ELR (cell line): ENCODE measurements at places on chromosomes 7 and 10.

GRCh38 chr10:77970869-77971803 lies 44.6 kb upstream of the DLG5 start:
- peak; percentile 82 for DNase-seq

- DNase-seq: peak; percentile 90
These were observed 193.2 kb downstream of the MYOF start for GRCh38 chr10:93288679-93289634.

DNA sequence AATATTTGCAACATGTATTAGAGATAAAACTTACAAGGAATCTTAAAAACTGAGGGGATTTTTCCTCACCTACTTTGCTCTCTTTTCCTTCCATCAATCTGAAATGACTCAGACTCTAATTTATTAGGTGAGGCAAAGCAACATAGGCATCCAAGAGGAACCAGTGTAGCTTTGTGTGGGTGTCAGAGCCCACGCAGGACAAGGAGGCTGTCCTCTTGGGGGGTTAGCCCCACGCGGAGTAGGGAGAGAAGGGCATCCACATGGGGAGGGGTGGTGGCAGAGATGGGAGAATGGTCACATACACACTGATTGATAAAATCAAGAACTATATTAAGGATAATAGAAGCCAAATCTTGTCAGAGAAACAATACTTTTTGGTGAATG lies 33.8 kb upstream of the ARMS2 start:
- DNase-seq: no peak

DNA sequence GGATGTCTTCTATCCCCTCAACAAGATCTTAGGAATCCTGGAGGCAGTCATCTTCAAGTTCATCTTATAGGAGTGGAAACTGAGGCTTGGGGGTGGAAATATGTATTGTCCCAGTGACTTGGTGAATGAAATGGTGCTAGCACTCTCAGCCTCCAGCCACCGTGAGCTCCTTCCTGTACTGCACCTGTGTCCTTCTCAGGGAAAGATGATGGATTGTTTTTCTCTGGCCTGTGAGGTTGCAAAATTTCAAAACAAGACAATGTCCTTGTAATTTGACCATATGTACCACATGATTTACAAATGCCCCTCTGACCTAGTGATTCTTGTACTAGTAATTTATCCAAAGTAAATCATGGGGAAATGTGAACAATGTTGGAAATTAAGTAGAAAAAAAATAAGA lies 71.0 kb upstream of the CHCHD3 start:
- DNase-seq: no peak

DNA sequence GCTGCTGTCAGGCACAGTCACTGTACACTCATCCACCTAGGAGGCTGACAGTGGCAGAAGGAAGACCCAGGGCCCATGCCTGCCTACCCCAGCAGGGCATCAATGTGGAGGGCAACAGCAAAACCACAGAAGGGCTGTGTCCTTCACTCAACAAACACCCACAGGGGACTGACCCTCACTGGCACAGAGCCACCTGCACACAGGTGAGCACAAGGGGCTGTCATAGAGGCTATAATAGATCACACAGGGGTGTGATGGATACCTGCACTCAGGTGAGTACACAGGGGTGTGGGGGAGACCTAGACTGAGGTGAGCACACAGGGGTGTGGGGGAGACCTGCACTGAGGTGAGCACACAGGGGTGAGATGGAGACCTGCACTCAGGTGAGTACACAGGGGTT lies 132.8 kb upstream of the TCERG1L start:
- no peak for DNase-seq

- DNase-seq: peak; percentile 77
These were observed 26.6 kb downstream of the RPP38 start for GRCh38 chr10:15123749-15124184.

GRCh38 chr7:64863021-64863420 lies 40.1 kb upstream of the ZNF273 start:
- DNase-seq: no peak

DNA sequence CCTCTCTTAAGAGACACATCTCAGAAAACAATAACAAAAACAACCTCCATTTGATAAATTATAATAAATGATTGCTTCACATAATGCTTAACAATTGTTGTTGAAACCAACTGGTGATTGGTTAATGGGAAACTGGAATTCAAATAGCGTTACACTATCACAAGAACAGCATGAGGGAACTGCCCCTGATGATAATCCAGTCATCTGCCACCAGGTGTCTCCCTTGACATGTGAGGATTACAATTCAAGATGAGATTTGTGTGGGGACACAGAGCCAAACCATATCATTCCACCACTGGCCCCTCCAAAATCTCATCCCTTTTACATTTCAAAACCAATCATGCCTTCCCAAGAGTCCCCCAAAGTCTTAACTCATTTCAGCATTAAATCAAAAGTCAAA lies 375.9 kb downstream of the BMPER start:
- peak; percentile 40 for DNase-seq

DNA sequence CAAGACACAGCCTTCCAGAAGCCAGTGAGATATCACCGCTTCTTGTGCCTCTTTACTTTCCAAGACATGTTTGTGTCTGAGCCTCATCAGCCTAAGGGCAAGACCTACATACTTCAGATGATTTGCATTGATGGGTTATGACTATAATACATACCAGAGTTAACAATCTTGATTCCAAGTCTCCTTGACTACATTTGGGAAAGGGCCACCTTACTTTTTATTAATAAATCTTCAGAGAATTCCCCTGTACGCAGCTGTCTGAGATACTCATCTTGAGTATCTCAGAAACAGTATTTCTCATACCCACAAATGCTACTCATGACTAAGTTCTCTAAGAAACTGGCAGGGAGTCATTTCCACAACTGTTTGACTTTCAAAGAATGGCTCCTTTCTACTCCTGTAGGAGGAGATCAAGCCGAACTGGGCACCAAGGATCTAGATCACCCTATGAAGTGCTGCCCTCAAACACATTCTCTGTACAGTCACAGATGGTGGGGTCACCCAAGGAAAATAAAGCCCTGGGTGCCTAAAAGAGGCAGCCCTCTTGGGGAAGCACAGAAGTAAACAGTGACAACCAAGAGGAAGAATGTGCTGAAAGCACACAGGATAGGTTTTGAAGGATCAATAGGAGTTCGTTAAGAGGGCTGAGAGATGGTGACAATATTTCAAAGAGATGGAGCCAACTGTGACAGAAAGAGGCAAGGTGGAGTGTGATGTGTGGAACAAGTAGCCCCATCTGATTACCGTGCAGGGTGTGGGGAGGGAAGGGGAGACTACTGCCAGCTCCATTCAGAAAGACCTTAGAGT lies 138.9 kb downstream of the JAZF1 start:
- peak; percentile 98 for DNase-seq

GRCh38 chr10:6787091-6787490 lies 207.0 kb upstream of the PRKCQ start:
- no peak for DNase-seq
